ENCODE measurements at places on chromosomes 6 and 20.
A peak's percentile ranks its signal among the peaks of the same experiment; 100 is the strongest.

DNA sequence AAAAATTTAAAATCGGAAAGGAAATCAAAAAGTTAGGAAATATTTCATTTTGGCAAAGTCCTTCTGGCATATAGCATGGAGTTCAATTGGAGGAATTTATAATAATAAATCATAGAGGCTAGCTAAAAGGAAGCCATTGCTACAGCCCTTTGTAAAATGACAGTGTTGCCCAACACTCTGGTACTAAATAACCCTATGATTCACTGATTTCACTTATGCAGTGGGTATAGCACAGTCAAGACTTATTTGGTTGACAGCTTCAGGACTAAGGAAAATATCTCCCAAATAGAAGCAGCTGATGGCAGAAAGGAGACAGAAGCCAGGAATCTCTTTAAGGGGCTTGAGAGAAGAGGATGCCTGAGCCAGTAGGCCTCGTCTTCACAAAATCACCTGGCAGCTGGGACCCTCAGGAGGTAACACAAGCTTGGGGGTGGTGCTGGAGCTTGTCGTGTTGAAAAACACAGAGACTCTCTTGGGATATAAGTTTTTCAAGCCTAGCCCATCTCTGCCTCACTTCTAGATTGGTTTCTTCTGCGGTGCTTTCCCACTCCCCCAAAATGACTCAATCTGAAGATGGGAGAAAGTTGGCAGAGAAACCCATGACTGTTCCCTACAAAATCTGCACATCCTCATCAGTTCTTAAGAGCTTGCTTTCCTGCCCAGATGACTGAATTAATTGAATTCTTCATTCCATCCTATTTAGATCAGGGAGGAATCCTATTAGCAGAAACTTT is 38.4 kb upstream of the EYA4 start:
- DNase-seq: no peak

DNA sequence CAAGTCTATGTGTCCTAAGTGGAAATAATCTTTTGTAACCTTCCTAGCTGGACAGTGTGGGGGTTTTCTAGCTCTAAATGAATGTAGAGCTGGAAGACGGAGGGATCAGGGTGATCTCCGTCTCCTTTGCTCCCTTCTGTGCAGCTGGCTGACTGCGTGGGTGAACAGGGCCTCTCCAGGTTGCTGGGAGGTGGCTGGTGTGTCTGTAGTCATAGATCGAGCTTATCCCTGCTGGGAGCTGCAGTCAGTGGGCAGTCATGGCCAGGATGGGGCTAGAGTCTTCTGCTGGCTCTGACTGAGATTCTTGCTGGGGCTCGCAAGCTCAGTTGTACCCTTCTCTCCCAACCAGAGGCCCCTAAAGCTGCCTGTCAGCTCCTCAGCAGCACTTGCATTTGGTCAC is 6.4 kb downstream of the SEC23B start:
- DNase-seq: no peak

GRCh38 chr6:43223175-43223574 is 6.1 kb downstream of the DNPH1 start:
- DNase-seq: no peak

- no peak for DNase-seq
Observed at GRCh38 chr6:24775520-24776058, 852 bp downstream of the GMNN start.

DNA sequence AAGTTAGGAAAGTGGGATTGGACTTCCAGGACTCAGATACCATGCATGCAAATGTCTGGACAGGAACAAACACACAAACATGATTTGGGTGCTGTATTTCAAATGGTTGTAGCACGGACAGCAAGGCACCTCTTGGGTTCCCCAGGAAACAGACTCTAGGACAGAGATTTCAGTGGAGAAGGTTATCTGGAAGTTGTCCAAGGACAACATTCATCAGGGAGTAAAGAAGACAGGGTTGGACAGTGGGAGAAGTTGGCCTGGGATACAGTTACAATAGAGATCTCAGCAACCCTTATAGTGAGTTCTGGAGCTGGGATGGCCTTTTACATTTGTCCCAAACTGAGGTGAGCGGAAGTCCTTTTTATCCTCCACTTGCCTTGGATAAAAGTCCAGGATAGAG is 19.8 kb upstream of the TINAG start:
- no peak for DNase-seq

DNA sequence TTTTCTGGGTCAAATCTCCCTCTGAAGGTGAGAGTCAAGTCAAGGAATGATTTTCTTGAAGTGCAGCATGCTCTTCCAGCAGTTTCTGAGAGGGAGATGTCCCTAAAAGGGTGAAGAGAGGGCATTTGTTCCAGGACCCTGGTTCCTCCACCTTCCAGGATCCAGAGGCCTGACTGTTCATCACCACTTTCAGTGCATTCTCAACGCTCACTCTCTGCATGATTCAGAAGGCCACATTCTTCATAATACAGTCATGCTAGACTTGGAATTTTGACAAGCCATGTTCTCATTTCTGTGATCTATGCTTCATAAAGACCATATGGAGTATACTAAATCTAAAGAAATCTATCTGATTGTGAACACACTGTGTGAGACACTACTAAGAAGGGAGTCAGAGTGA is 85.1 kb downstream of the PDE7B start:
- no peak for DNase-seq

DNA sequence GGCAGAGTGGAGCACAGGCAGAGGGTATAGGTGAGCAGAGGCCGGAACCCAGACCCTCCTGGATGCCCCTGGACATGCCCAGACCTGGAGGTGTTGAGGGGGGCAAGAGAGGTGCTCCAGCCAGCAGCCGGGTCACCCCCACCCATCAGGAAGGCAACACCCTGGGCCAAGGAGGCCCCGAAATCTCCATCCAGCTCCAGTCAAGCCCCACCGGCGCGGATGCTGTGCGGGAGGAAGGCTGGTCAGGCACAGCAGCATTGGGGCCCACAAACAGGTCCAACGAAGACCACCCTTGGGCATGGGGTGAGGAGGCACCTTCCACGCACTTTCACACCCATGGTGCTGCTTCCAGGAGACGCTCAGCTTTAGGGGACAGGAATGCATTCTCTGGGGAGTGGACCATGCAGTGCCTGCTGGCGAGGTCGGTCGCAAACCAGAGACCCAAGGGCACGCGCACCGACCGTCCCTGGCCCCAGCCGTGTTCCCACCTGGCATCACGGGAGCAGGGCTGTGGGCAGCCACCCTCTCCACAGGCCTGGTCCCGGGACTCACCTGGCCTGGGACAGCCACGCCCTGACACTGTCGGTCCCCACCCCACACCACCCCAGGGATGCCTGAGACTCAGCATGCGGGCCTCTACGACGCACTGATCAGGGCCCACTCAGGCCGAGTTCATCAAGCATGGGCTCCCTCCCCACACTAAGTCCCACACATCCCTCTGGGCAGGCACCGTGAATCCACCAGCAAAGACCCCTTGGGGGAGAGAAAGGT is 43.6 kb upstream of the ZBP1 start:
- DNase-seq: no peak

DNA sequence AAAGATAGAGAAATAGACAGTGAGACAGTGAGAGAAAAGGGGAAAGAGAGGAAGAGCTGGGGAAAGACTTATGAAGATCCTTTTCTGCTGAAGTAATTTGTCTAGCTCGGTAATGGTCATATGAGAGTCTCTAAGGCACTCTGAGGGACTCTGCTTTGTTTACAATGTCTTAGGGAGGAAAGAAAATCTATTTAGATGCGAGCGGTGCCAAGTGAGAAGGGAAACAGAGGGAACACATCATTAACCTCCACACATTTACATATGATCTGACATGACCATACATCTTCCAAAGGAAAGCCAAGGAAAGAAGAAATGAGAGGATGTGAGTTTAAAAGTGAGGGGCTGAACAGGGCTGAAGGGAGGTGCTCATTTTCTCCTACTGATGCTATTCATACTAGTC is 862.3 kb upstream of the CITED2 start:
- DNase-seq: no peak

GRCh38 chr6:137216875-137217553 is 2.2 kb downstream of the IFNGR1 start:
- DNase-seq: no peak

GRCh38 chr6:144661116-144661806 is 376.1 kb downstream of the UTRN start:
- no peak for DNase-seq

DNA sequence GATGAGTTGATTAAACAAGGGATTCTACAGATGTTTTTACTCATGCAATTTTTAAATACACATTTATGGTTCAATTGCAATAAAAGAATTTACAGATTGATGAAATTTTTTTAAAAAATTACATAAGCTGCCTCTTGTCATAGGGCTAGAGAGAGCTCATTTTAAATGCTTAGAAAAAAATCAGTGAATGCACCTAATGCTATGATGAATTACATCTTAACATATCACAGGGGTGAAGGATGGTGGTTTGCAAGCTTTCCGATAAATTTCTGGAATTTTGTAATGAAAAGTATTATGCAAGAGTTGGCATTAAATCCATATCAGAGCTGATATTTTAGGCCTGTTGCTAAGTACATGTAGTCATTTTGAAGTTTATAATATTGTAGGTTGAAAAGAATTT is 29.6 kb downstream of the DSE start:
- DNase-seq: no peak

DNA sequence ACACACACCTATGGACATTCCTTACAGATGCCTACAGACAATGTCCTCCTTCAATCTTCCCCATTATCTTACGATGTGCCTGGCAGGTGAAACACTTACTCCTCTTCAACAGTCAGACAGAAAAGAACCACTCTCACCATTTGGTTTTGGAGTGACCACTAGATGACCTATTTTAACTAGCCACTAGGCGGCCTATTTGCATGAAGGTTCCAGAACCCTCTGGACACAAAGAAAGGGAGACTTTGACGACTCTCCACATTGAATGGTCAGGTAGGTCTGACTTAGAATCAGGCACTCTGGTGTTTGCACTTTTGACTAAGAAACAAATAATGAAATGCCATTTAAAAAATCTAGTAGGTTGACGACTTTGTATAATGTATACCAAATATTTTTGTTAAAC is 42.0 kb downstream of the PNLDC1 start:
- DNase-seq: no peak

DNA sequence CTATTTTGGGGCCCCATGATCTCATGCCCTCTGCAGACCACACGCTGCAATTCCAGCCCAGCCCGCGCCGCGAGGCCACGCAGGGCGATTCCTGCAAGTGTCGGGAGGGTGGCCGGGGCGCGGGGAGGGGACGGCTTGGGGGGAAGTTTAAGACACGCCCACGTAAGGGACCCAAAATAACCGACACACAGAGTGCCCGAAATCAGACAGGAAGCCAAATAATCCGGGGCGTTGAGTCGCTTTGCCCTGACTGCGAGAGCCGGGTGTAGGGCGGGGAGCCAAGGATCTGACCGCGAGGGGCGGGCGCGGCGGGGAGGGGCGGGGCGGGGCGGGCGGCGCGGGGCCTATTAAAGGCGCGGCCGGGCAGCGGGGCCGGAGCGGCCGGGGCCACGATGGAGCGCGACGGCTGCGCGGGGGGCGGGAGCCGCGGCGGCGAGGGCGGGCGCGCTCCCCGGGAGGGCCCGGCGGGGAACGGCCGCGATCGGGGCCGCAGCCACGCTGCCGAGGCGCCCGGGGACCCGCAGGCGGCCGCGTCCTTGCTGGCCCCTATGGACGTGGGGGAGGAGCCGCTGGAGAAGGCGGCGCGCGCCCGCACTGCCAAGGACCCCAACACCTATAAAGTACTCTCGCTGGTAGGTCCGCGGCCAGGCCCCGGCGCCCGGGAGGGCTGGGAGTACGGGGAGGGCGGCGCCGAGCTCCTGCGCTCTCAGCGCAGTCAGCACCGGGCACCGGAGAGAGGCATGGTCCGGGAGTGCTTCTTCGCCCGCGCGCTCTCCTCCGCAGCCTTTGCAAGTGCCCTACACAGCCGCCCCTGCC is at the start of gene ENPP1:
Gene ENPP1 (plus strand): TSS at position 377 of the 816 bp plus-strand sequence. CDS start 16 bp downstream, at position 393.
- peak; percentile 42 for DNase-seq

DNA sequence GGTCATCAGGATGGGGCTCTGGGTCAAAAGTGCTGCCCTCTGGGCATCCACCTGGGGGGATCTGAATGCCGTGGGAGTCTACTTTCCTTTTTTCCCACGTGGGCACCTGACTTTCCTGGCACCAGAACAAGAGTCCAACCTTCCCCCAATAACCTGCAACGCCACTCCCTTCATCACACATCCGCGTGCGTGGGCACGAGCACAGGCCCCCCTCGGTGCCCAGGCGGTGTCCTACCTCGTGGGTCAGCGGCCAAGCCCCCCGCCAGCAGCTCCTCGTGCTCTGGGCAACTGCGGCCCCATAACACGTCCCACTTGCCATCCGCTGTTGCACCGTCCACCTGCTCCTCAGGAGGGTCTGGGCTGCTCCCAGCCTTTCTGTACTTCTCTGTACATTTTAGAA is 87.0 kb downstream of the YTHDF1 start:
- DNase-seq: no peak

DNA sequence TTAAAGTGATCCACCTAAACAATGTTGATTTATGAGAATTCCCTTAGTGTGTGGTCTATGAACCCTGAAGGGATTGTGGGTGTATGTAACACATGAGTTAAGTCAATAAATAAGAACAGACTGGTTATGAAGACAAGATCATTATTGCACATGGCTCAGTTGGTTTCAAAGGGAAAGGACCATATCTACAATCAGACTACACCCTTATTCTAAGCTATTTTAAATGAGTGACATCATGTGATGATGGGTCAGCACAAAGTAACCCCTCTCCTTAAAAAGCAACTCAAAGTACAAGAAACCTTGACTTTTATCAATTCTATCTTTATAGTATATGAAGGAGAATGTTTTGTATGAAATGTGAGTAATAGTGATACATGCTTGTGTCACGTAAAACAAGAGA is 15.3 kb upstream of the ZSCAN23 start:
- no peak for DNase-seq

DNA sequence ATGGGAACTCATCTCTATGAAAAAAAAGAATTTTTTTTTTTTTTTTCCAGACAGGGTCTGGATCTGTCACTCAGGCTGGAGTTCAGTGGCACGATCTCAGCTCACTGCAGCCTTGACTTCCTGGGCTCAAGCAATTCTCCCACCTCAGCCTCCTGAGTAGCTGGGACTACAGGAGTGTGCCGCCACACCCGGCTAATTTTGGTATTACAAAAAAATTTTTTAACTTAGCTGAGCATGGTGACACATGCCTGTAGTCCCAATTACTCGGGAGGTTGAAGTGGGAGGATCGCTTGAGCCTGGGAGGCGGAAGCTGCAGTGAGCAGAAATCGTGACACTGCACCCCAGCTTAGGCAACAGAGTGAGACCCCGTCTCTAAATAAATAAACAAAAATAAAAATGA is 7.5 kb downstream of the DEF6 start:
- no peak for DNase-seq

- DNase-seq: no peak
Observed at GRCh38 chr20:10806539-10806938, 132.7 kb upstream of the JAG1 start.

DNA sequence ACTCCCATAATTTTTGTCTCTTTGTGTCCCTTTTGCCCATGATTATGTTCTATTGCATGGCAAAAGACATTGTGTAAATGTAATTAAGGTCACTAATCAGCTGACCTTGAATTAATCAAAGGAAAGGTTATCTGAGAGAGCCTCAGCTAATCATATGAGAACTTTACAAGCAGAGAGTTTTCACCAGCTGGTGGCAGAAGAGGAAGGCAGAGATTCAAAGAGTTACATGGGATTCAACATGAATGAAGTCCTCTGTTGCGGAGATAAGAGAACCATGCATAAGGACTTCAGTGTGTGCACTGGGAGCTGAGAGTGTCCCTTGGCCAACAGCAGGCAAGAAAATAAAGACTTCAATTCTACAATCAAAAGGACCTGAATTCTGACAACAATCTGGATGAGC is 494.1 kb upstream of the ARID1B start:
- no peak for DNase-seq

- DNase-seq: no peak
Observed at GRCh38 chr20:62197801-62198200, 15.0 kb downstream of the MTG2 start.

- no peak for DNase-seq
Observed at GRCh38 chr6:66948106-66948505, 1241.1 kb upstream of the EYS start.
